ENCODE measurements at places on chromosomes 7 and 10.

GRCh38 chr7:39507866-39508551 lies 58.2 kb upstream of the YAE1 start:
- H3K4me1 ChIP-seq, result no peaks in the 10 kb centered on the region
- no peaks in the 10 kb centered on the region for H3K27me3 ChIP-seq
- peaks cover 3% of the 10 kb centered on the region for H3K36me3 ChIP-seq

DNA sequence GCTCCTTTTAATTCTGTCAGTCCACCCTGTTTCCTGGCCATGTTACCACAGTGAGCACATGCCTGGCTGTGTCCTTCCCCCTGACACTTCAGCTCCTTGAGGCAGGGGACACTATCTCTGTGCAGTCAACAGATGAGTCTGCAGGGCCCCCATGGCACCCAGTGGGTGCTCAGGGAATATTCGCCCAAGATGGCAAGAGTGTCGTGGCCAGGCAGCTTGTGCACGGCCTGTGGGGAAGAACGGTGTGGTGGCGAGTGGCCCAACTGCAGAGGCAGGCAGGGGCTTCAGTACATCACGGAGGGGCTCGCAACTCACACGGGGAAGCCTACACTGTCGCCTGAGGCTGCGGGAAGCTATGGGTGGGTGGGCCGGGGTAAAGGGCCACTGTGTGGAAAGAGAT lies 91.1 kb downstream of the TRRAP start:
- H3K4me3 ChIP-seq, result no peak overlapping the region
- no peaks in the 10 kb centered on the region for H3K27me3 ChIP-seq

- H3K4me3 ChIP-seq, result no peak overlapping the region
- H3K27ac ChIP-seq, result no peak overlapping the region
- no peak for DNase-seq
- peaks cover 10% of the 10 kb centered on the region for H3K27me3 ChIP-seq
- H3K4me1 ChIP-seq, result no peaks in the 10 kb centered on the region
These were observed 20.4 kb downstream of the LRMDA start for GRCh38 chr10:75451831-75452230.

DNA sequence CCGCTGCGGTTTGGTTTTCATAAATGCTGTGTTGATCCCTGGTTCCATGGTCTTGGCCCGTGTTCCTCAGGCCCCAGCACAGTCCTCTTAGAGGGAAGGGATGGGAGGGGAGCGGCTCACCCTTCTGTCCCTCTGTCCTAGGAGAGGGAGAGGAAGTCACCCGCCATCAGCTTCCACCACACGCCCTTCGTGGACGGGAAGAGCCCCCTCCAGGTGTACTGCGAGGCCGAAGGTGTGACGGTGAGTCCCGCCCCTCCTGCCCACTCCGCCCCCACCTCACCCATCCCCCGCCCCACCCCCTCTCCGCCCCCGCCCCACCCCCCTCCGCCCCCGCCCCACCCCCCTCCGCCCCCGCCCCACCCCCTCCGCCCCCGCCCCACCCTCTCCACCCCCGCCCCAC lies 37.5 kb upstream of the DPYSL4 start:
- H3K4me3 ChIP-seq, result no peak overlapping the region
- no peak overlapping the region for H3K27ac ChIP-seq
- H3K36me3 ChIP-seq, result no peaks in the 10 kb centered on the region
- H3K4me1 ChIP-seq, result no peaks in the 10 kb centered on the region

DNA sequence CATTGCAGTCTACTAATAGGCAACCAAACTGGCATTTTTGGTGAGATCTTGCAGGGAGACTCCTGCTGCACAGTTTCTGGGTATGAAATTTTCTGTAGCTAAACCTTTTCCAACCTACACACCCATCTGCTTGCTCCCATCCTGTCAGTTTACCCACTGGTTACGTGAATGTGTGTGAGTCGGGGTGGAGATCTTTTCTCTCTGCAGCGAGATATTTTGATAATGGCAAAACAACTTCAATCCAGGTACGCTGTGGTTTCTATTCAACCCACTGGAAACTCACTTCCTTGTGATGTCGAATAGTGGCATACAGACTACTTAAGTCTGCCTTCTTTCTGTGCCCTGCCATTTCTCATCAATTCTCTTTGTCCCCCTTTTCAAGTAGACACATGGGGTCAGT lies 4.5 kb downstream of the PLEKHA1 start:
- H3K27me3 ChIP-seq, result no peaks in the 10 kb centered on the region
- H3K4me1 ChIP-seq, result peaks cover 43% of the 10 kb centered on the region
- no peak overlapping the region for H3K4me3 ChIP-seq
- no peak overlapping the region for H3K27ac ChIP-seq
- peaks cover 32% of the 10 kb centered on the region for H3K36me3 ChIP-seq

DNA sequence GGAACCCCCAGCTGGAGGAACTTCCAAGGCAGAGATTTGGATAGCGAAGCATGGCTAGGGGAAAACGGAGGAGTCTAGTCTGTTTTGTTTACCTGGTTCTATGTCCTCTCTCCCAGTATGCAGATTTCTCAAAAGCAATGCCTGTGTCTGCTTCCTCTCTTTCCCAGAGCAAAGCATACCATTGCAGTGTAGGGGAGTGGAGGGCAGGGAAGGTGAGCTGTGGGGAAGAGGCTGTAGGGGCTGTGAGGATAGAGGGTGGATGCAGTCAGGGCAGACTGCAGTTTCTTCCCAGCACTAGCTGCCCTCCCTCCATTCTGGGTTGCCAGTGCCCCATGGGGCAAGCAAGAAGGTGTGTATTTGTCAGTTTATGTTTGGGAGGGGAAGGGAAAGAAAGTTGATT lies 16.9 kb upstream of the TSPAN14 start:
- H3K4me1 ChIP-seq, result no peaks in the 10 kb centered on the region
- H3K4me3 ChIP-seq, result no peak overlapping the region
- no peaks in the 10 kb centered on the region for H3K27me3 ChIP-seq
- no peak overlapping the region for H3K27ac ChIP-seq
- peaks cover 11% of the 10 kb centered on the region for H3K36me3 ChIP-seq

DNA sequence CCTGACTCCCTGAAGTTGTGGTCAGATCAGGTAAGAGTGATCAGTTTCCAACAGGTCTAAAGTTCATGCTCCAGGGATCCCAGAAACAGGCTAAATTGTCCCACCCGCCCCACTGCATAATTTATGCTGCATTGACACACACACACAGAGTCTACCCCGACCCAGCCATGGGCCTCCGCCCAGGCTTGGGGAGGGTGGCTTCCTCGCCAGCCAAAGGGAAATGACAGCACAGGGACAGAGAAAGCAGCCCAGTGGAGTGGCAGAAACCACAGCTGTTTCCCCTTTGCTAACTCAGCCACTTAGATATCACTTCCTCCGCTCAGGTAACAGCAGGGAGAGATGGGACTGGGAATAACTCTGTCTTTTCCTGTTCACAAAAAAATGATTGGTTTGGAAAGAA lies 9.4 kb downstream of the SH3PXD2A start:
- H3K27ac ChIP-seq, result peak overlapping the region; percentile 45
- peaks cover 10% of the 10 kb centered on the region for H3K4me1 ChIP-seq
- H3K36me3 ChIP-seq, result no peaks in the 10 kb centered on the region
- H3K4me3 ChIP-seq, result peak overlapping the region; percentile 36
- peak; percentile 24 for DNase-seq

DNA sequence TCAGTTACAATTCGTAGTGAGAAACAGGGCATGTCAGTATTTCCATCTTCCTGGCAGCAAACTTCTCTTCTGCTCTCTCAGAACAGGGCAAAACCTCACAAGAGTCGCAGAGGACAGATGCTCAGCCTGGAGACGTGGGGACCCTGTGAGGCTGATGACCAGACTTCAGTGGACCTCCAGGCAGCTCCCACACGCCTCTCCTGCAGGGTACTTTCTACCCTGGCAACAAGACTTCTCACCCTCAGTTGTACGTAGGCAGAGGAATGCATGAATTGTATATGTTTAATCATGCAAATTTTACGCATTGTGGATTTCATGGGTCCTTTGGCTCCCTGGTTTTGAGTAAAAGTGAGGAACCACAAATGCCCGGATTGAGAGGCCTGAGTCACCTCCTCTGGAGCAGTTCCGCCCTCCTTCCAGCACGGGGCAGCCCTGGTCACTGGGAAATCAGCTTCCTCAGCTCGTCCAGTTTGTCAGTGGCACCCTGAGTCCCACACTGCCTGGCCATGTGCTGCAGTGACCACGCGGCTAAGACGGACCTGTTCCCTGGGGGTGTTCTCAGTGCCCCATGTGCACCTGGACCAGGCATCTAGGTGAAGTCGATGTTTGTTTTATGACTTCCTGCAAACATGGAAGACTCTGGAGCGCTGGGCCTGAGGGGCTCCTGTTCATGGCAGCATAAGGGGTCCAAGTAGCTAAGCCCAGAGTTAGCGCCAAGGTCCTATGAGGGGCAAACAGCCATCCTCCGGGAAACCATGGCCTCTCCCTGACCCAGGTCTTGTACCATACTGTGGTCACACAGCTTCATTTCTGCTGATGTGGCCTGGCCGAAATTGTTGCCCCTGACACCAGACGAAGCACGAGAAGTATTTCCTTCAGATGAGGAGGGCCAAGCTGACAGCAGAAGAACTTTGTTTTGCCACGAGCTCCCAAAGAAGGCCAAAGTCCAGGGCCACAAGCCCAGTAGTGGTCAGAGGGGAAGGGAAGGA lies 165.1 kb downstream of the TNS3 start:
- H3K4me3 ChIP-seq, result no peak overlapping the region
- peaks cover 23% of the 10 kb centered on the region for H3K36me3 ChIP-seq
- H3K27me3 ChIP-seq, result no peaks in the 10 kb centered on the region
- DNase-seq, result no peak
- no peak overlapping the region for H3K27ac ChIP-seq

DNA sequence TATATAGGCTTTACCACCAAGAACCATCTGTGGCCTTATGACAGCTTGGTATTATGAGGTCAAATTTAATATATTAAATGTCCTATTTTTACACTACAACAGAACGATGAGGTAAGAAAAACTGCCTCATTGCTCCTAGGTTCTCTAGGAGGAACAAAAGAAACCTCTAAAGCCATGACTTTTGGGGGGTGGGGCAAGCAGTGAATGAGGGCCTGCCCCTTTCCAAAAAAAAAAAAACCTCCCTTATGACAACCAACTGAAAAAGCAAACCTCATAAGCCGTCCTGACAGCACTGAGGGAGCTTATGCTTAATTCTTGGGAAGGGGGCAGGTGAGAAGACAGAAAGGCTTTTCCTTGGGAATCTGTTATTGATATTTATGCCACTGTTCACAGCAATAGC lies 116.6 kb downstream of the KMT2E start:
- DNase-seq, result no peak
- H3K4me3 ChIP-seq, result no peak overlapping the region
- H3K27me3 ChIP-seq, result no peaks in the 10 kb centered on the region
- peaks cover 20% of the 10 kb centered on the region for H3K4me1 ChIP-seq
- no peak overlapping the region for H3K27ac ChIP-seq

DNA sequence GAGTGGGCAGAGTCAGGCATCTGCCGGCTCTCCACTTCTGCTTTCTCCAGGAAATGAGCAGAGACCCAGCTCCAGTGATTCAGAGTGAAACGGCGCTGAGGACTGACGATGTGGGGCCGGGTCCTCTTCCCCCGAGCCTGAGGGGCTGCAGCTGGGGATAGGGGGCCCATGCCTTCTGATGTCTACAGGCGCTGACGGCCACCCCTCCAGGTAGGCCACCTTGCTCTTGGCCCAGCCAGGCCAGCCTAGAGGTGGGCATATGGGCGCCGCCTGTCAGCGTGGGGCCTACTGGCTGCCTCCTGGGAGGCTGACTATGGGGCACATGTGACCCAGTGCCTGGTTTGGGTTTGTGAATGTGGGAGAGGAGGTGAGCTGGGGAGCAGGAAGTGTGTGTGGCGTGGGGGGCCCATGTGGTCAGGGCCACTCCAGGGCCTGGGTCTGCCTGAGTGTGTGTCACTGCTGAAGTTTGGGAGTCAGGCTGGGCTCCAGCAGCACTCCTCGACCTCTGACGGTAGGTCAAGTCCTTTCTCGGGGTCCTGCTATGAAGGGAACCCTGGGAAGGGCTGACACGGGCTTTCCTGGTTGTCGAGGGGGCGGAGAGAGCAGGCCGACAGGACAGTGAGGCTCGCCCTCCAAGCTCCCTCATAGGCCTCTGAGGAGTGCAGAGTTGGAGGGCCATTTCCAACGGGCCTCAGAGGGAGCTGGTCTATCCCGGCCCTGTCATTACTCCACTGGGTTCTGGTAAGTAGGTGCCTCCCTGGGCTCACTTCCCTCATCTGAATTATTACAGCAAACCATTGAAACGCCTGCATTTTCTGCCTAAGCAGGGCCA lies at the start of gene WDFY4:
Gene WDFY4 (plus strand): TSS at position 82 of the 832 bp plus-strand sequence. CDS start 24,860 bp downstream, outside the sequence.
- peak within 1 kb of the TSS; percentile 91 for H3K4me3 ChIP-seq
- peaks cover 39% of the 10 kb centered on the region for H3K36me3 ChIP-seq
- H3K4me1 ChIP-seq, result peaks cover 66% of the 10 kb centered on the region
- peak; percentile 88 for DNase-seq
- H3K27me3 ChIP-seq, result no peaks in the 10 kb centered on the region

DNA sequence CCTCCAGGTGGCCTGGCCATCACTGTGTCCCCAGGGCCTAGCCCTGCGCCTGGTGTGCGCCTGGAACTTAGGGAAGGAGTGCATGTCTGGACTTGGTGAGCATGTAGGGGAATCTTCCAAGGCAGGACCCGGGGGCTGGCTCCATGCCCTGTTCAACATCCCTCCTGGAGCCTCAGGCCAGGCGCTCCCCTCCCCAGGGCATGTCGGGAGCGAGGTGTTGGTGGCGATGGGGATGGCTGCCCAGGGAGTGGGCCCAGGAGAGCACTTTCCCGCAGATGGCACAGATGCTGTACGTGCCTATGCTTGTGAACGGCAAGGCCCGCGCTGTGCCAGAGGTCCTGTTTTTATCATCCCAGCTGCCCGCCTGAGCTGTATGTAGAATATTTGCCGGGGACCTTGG lies 55.0 kb downstream of the CDH23 start:
- no peaks in the 10 kb centered on the region for H3K36me3 ChIP-seq
- no peak overlapping the region for H3K27ac ChIP-seq
- H3K27me3 ChIP-seq, result peaks cover 12% of the 10 kb centered on the region
- DNase-seq, result no peak

- H3K27me3 ChIP-seq, result no peaks in the 10 kb centered on the region
- H3K27ac ChIP-seq, result no peak overlapping the region
- H3K4me3 ChIP-seq, result no peak overlapping the region
- no peak for DNase-seq
- H3K36me3 ChIP-seq, result peaks cover 8% of the 10 kb centered on the region
These were observed 115.3 kb downstream of the HIBADH start for GRCh38 chr7:27547401-27547800.

- H3K27me3 ChIP-seq, result peaks cover 21% of the 10 kb centered on the region
- H3K27ac ChIP-seq, result no peak overlapping the region
- no peak overlapping the region for H3K4me3 ChIP-seq
These were observed 73.2 kb downstream of the GRID1 start for GRCh38 chr10:86293396-86293791.

DNA sequence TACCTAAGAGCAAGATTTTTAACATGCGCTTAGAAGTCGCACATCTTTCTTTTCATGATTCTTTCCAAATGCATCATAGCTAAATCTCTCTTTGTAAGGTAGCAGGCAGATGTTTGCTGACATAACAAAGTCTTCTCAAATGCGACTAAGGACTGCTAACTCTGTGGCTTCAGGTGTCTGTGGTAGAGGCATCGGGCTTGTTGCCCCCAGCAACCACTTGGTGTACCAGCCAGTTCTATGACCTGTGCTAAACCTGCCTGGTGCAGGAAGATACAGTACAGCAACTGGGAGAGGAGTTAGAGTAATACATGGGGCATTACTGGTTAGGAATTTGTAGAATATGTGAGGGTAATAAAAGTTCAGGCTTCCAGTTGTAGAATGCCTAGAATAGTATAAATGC lies 654.1 kb downstream of the NRG3 start:
- H3K27ac ChIP-seq, result no peak overlapping the region
- no peak overlapping the region for H3K4me3 ChIP-seq
- no peaks in the 10 kb centered on the region for H3K27me3 ChIP-seq
- no peaks in the 10 kb centered on the region for H3K36me3 ChIP-seq
- DNase-seq, result no peak

Measured in stimulated activated naive B cell treated with anti-CD40 and anti-IgM and Interleukin-4, amounts not matched to agents 10 μg/mL and 1 μg/mL and 100 μg/mL, for 72 hours (primary cell).